NCI-H1694 treated with DMSO at 0.1 percent for 48 hours (cell line): ENCODE measurements at places on chromosomes 7 and 10.

DNA sequence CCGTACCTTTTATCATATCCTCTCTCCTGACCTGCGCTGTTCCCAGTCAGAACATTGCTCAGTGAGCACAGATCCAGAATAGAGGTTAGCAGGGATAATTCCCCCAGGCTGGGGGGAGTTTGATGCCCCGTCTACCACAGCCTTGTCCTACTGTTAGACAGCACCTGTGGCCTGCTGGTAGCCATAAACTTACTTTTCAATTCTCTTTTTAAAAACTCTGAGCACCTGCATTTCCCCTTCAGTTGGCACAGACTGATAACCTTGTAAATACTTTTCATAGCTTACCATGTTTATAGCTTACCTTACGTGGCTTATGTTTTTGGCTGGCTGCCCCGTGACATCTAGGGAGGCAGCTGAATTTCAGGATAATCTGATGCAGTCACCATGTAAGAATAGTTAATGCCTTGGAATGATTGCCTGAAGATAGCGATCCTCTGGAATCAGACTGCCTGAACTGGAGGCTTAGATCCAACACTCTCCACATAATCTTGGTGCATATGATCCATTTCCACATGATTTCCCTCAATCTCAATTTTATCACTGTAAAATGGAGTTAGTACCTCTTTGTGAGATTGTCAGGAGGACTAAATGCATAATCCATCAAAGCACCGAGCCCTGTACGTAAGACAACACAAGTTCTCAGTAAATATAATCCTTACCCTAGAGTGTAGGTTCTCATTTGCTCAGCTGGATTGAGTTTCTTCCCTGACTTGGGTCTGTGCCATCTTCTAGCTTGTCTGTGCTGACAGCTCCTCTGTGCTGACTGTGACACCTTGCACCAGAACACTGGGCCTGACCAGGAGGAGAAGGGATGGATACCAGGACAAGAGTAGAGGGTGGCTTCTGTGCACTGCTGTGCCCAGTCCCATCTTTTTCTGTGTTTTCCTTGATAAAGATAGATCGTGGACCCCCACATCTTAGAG, 111.7 kb upstream of the GJD4 start:
- DNase-seq: no peak

- DNase-seq: no peak
These were observed 233.6 kb downstream of the GLRX3 start for GRCh38 chr10:130369645-130370381.

DNA sequence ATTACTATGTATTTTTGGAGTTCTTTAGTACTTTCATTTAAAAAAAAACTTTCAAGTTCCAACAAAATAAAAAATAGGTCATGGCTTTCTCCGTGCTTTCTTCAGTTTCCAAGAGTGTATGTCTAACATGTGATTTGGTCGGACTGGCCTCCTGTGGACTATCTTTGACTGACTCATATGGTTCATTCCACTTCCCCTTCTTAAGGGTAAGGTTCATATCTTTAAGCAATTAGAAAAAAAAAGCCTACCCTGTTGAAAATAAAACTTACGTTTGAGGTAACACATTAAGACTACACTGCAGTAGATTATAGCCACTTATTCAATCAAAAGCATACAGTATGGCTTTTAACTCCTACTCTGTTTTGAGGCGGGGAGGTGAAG, 112.8 kb upstream of the AHR start:
- DNase-seq: no peak

DNA sequence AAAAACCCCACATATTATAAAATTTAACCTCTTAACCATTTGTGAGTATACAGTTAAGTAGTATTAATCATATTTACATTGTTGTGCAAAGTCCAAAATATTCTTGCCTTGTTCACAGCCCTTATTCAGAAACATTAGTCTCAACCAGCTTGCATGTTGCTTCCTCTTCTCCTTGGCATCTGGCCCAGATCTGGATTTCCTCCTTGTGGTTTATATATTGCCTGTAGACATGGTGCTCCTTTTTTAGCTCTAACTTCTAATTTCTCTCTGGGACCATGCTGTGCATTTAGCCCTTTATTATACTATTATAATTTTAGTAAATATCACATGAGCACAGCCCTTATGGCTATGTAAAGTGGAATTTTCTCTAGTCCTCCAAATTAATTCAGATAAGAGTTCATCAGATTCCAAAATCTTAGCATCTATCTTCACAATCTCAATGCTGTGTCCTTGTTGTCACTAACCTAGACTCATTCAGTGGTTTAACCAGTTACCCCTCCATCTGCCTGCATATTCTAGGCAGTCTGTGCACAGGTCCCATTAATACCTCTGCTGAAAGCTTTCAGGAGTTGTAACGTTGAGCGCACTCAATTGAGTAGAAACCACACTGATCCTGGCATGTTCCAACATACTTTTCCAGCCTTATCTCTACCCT, 7.9 kb downstream of the CPED1 start:
- DNase-seq: peak; percentile 25

GRCh38 chr7:150955519-150956394, 22.4 kb downstream of the KCNH2 start:
- DNase-seq: peak; percentile 88

DNA sequence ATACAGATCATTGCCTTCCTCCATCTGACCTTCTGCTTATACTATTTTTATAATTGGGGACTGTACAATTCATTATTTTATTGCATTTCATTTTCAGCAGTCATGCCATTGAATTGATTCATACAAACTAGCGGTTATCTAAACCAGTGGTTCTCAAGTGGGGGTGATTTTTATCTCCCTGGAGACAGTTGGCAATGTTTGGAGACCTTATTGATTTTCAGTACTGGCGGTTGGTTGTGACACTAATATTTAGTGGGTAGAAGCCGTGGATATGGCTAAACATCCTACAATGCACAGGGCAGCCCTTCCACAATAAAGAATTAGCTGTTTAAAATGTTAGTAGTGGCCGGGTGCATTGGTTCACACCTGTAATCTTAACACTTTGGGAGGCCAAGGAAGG, 765.9 kb downstream of the LRMDA start:
- no peak for DNase-seq
